Activated CD8-positive, alpha-beta memory T cell treated with anti-CD3 and anti-CD28 coated beads for 48 hours (primary cell): ENCODE measurements at places on chromosomes 12 and 14.

DNA sequence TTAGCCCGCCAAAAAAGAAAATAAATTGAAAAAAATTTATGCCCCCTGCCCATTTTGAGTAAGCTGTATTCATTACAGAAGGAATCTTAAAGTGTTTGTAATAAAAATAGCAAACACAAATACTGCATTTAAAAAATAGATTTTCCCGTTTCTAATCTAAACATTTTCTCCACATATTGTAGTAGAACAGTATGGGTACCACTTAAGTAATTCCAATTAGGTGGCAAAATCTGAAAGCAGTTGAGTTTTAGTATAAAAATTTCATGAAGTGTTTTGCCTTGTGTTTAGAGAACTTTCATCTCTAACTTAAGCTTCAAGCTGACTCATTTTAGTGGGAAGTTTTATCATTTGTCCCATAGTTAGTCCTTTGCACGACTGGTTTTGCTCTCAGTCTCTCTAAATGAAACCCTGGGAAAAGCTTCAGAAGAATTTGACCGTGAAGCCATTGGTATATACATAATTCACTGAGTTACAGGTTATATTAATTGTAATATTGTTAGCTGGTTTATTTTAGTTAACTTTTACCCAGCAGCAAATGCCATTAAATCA lies 214.6 kb downstream of the ERC1 start:
- DNase-seq = no peak

GRCh38 chr14:69960296-69960695 lies 81.1 kb downstream of the SMOC1 start:
- no peak for DNase-seq

- DNase-seq = no peak
These were observed 39.0 kb downstream of the PLXNC1 start for GRCh38 chr12:94187361-94187760.

- no peak for DNase-seq
These were observed 185.1 kb upstream of the VASH1 start for GRCh38 chr14:76576047-76576741.

GRCh38 chr12:41011939-41012338 lies 176.2 kb upstream of the PDZRN4 start:
- no peak for DNase-seq
